ENCODE measurements at places on chromosomes 6 and 20.

DNA sequence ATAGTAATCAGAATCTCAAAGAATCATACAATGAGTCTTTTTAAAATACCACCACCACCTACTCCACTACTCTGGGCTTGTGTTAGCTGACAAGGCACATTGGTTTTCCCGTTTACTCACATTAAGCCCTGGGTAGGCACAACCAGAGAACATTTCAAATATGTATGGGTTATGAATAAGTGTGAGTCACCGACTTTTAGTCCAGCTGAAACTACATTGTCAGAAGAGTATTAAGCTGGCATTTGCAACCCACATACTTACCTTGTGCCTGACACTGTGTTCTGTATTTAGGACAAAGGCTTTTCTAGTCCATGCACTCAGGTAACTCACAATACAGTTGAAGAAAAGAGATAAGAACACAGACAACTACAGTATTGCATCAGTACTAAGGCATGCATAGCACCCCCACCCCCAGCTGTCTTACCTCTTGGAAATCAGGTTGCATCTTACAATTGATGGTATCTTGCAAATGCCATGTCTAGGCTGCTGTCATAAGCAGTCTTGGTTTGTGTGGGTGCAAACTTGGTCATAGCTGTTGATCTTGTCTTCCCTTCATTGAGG, 40.3 kb upstream of the AHI1 start:
- no peak for DNase-seq

- DNase-seq: no peak
These were observed 119.8 kb downstream of the TOX2 start for GRCh38 chr20:44034451-44034850.

GRCh38 chr20:63503524-63503923, 4.6 kb upstream of the EEF1A2 start:
- DNase-seq: no peak

DNA sequence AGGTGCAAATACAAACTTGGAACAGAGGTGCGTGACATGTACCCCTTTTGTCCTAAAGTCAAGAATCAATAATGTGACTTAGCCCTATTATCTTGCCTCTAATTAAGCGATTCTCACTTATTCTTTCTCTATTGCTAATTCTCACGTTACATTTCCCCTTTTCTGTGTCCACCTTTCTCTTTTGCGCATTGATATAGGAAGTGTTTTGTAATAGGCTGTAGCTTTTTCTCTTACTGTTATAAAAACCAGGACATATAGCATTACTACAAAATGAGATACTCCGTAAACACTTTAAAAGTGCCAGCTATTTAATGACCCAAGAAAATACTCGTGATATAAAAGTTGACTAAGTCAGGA, 669 bp upstream of the TMEM30A start:
- peak; percentile 57 for DNase-seq

- DNase-seq: no peak
These were observed 302.8 kb upstream of the RNF217 start for GRCh38 chr6:124659427-124659826.

DNA sequence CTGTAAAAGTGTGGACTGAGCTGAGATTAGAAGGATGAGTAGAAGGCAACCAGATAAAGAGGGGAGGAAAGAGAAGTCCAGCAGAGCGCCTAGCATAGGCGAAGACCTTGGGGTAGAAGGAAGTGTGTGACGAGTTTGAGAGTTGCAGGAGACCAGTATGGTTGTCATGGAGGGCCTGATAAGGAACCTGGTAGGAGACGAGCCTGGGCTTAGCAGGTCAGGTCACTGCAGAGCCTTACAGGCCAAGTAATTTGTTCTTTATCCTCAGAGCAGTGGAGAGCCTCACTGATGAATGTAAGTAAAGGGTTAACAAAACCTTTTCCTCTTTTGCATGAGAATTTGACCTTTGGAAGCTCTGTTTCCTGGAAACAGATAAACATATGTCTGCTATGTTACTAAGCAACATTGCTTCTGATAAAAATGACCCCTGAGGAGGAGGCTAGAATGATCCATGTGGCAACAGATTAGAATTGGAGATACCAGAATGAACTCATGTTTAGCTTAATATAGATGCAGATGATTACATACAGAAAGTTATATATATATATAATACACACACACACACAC, 2.9 kb upstream of the TMEM74B start:
- peak; percentile 80 for DNase-seq

DNA sequence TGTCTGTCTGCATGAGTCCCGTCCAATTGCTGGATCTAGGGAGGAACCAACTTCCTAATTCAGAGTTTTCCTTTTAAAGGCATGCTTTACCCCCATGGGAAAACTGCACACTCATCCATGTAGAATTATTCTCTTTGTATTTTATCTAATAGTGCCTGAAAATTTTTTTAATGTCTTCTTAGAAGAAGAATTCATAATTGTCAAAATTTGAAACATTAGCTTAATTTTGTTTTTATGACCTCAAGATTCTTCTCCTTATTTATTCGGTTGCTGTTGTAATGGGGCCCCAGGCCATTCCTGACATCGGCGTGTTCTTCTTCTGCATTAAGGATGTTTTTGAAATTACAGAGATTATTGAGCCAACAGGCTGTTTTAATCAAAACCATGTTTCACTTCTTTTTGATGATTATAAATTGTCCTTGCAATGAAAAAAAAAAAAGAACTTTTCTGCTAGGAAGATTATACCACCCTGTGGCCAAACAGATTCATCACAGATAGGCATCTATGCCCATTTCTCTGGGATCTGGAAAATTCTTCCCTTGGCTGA, 100.3 kb downstream of the ZNF217 start:
- no peak for DNase-seq

GRCh38 chr6:55101157-55101556, 73.2 kb upstream of the HCRTR2 start:
- no peak for DNase-seq

- DNase-seq: no peak
These were observed 181.6 kb upstream of the RNF217 start for GRCh38 chr6:124780623-124781022.

GRCh38 chr20:25259788-25260254, 11.9 kb downstream of the PYGB start:
- no peak for DNase-seq

GRCh38 chr6:7954477-7955200, 44.1 kb upstream of the TXNDC5 start:
- no peak for DNase-seq

DNA sequence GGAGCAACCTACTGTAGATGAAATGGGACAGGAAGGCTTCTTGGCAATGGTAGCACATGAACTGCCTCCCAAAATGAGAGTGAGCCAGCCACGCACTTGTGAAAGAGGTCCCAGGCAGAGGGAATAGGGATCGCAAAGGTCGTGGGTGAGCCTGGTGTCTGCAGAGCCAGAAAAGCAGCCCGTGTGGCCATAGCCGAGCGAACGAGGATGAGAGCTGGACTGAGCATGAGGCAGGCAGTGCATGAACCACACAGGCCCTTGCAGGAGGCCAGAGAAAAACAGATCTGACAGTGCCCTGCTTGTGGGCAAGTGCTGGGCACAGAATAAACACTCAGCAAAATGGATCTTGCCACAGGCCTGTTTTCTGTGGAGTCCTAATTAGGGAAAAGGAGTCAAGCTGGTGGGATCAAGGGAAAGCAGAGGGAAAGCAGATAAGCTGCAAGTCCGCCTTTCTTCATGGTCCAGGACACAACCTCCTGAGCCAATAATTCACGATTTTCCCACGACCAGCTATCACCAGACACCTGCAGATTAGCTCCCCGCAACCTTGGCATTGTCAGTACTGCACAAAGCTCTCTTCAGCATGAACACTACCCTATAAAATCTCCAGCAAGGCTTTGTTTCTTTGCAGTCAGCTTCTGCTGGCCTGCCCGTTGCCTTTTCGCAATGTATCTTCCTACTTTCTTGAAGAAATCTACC, 44.0 kb downstream of the GCNT2 start:
- no peak for DNase-seq

- DNase-seq: peak; percentile 33
These were observed at the start of gene BMP2 for GRCh38 chr20:6767536-6768227. BMP2 (plus strand) TSS chr20:6767686; CDS start chr20:6770127, 2,441 bp downstream.

GRCh38 chr20:57224641-57225138, 41.8 kb downstream of the BMP7 start:
- no peak for DNase-seq

DNA sequence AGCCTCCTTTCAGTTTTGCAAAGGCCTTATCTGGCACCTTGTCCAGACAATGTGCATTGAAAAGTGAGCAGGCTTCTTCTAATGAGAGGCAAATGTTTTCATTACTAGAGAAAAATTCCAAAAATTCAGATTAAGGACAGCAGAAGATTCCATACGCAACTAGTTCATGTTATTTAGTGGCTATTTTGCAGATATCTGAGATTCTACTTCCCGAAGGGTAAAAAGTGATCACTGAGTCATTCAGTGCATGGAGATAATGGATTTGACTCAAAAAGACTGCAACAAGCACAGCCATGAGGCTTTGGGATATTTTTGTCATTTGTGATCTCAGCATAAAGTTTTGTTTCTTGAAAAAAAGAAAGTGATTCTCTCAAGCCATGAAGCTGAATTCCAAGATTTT, 29.9 kb downstream of the METTL24 start:
- DNase-seq: no peak

Data from hematopoietic multipotent progenitor cell treated with erythropoietin and hydrocortisone succinate and interleukin-3 and kit ligand, for 8 days (in vitro differentiated cells).